ENCODE measurements at places on chromosomes 7 and 10. TPM values are rescaled to one million over a fixed set of nuclear protein-coding genes. Genes with fewer than 3 reads are reported as not detected.
A peak's percentile ranks its signal among the peaks of the same experiment; 100 is the strongest.

GRCh38 chr7:137025469-137026175 lies 157.2 kb downstream of the CHRM2 start:
- DNase-seq = peak; percentile 76

GRCh38 chr7:151251328-151251688 lies 2.8 kb upstream of the SMARCD3 start:
- no peak for DNase-seq

- no peak for DNase-seq
Measured at GRCh38 chr10:131886237-131886636, 14.6 kb upstream of the PPP2R2D start.

DNA sequence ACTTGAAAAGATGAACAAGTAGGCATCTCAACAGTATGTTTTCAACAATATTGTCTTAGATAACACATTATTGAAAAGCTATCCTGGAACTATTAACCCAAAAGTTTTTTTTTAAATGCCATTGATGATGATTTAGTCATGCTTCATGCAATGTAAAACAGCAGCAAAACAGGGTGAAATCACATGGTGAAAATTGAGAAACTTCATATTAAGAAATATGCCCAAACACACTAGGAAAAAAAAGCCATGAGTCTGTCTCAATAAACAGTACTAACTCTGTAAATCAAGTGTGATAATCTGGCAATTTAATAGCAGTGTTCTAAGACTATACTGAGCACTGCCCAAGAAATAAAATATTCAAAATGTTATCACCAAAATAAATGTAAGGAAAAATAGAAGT lies 613.1 kb downstream of the KCNMA1 start:
- peak; percentile 24 for DNase-seq

The FOXI2 gene
- not detected for polyA plus RNA-seq

The EXOC6 gene
- 2.0 TPM for polyA plus RNA-seq

Measured in GM23248 (cell line).